ENCODE measurements at places on chromosomes 13 and 19. TPM values are rescaled to one million over a fixed set of nuclear protein-coding genes. Genes with fewer than 3 reads are reported as not detected.

ZNF729 gene
- not detected for polyA plus RNA-seq

ZNF836 gene
- polyA plus RNA-seq: 13.2 TPM

SHISA7 gene
- 7.1 TPM for polyA plus RNA-seq

DUS3L gene
- polyA plus RNA-seq: 34.2 TPM

SYMPK gene
- 33.9 TPM for polyA plus RNA-seq

CLEC17A gene
- polyA plus RNA-seq: not detected

EGLN2 gene
- 110 TPM for polyA plus RNA-seq

NEK3 gene
- 53.1 TPM for polyA plus RNA-seq

PALM gene
- 74.8 TPM for polyA plus RNA-seq

ZFP28 gene
- 45.1 TPM for polyA plus RNA-seq

CNFN gene
- not detected for polyA plus RNA-seq

OLFM4 gene
- not detected for polyA plus RNA-seq

ZNF132 gene
- polyA plus RNA-seq: 1.0 TPM

TGFBR3L gene
- polyA plus RNA-seq: not detected

GJA3 gene
- polyA plus RNA-seq: not detected

DAND5 gene
- not detected for polyA plus RNA-seq

SGCG gene
- polyA plus RNA-seq: not detected

HAUS5 gene
- 14.4 TPM for polyA plus RNA-seq

PGLYRP1 gene
- not detected for polyA plus RNA-seq

CEACAM8 gene
- polyA plus RNA-seq: not detected

SIGLEC5 gene
- polyA plus RNA-seq: not detected

ODAD3 gene
- 5.4 TPM for polyA plus RNA-seq

Measured in neural cell (in vitro differentiated cells).